ENCODE measurements at places on chromosomes 1 and 21. TPM values are rescaled to one million over a fixed set of nuclear protein-coding genes. Genes with fewer than 3 reads are reported as not detected.

KCNA2 gene
- total RNA-seq: 0.78 TPM

NUP210L gene
- total RNA-seq: not detected

OR10Z1 gene
- total RNA-seq: not detected

SRRM1 gene
- total RNA-seq: 255 TPM

GPR61 gene
- 0.15 TPM for total RNA-seq

AMY1B gene
- total RNA-seq: not detected

EFHD2 gene
- 25.1 TPM for total RNA-seq

AVPR1B gene
- total RNA-seq: 0.50 TPM

RYR2 gene
- total RNA-seq: 4.7 TPM

SPATA17 gene
- 0.48 TPM for total RNA-seq

DRAXIN gene
- total RNA-seq: 17.6 TPM
